NCI-H1436 (cell line): ENCODE measurements at places on chromosomes 1 and 21.

DNA sequence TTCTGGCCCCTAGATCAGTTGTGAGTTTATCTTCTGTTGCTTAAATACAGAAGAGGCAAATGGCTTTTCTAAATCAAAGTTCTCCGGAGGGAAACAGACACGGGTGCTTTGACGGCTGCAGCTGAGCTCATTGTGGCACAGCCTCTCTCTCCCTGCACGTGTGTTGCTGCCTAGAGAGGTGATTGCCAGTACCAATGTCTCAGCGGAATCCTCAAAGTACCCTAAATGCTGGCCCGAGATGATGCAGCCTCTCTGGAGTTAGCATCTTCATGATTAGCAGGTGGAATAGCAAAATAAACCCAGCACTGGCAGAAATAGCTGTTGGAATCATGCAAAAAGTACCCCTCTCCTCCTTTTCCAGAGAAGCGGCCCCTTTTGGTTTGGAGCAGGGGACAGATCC lies 192.2 kb downstream of the PRDM2 start:
- no peak for DNase-seq

GRCh38 chr1:208919371-208919770 lies 664.1 kb upstream of the CAMK1G start:
- DNase-seq, result no peak

DNA sequence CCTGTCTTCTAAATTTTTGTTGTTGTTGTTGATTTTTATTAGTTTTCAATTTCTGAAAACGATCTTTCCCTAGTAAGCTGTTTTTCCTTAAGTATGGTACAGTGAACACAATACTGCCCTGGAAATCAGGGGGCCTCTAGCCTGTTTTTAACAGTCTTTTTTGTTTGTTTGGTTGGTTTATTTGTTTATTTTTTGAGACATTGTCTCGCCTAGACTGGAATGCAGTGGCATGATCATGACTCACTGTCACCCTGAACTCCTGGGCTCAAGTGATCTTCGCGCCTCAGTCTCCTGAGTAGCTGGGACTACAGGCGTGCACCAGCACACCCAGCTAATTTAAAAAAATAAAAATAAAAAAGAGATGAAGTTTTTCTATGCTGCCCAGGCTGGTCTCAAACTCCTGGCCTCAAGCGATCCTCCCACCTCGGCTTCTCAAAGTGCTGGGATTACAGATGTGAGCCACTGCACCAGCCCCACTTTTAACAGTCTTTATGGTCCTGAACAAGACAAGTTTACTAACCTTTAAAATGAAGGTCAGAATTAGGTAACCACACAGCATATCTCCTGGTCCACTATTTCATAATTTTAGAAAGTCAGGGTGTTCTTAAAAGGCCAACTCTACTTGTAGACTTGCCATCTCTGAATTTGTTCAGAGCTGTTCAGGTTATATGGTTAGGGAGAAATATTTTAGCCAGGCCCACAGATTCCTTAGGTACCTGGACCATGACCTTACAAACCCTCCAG lies 35.4 kb downstream of the TBCE start:
- no peak for DNase-seq

DNA sequence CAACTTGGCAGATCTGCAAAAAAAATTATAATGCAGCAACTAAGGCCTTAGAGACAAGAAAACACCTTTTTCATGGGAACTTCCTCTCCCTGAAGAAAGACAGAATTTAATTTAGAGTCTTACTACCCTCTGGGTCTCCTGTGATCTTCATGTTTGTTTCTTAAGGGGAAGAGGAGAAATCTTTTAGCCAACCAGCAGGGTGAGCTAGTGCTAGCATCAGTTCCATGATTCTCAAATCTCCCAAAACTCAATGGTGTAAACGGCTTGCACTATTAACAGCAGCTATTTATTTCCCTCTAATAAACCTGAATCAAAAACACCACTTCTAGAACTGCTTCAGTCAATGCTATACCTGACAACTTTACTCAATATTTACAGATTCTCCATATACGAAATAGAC lies 3.8 kb downstream of the ZNF644 start:
- DNase-seq, result no peak

DNA sequence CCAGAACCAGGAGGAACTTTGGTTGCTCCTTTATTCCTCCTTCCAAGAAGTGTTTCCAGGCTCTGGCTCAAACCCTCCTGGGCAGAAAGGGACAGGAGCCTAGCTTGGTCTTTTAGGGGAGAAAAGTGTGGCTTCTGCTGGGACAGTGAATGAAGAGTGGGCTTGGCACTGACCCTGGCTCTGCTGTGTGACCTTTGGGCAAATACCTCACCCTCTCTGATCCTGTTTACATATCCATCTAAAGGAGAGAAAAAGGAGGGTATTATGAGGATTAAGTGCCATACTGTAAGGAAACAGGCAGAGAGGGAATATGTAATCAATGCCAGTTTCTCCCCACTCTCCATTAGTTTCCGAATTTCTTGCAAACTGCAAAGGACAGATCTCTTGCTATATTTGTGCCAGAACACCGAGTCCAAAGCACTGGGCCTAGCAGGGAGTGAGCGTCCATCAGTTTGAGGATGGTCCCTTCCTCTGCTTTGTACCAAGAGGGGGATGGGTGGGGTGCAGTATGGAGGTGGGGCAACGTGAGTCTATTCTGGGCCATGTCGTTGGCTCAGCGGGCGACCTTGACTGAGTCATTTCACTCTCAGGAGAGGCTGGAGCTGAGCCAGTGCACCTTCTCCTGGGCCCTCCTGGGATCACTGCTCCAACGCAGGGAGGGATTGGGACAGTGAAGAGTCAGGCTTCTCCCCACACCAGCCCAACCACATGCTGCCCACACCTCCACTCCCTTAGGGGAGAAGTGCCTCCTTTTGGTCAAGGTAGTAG lies 38.4 kb downstream of the IGSF21 start:
- DNase-seq, result no peak

DNA sequence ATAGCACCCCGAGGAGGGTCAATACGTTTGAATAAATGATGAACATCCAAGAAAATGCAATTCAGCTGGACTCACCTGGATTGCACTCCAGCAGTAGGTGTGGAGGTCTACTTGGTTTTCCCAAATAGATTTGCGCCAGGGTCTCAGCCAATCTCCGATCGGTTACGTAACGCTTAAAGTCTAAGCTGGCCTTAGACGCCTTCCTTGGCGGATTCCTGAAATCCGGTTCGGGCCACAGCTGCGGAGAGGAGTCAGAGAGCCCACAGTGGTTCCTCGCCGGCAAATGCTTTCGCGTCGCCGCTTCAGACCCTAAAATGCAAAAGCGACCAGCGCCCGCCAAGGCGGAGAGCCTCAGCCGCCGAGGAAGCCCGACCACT lies 322 bp downstream of the TFB2M start:
- DNase-seq, result no peak

GRCh38 chr1:57671750-57672149 lies 247.9 kb upstream of the DAB1 start:
- DNase-seq, result no peak

DNA sequence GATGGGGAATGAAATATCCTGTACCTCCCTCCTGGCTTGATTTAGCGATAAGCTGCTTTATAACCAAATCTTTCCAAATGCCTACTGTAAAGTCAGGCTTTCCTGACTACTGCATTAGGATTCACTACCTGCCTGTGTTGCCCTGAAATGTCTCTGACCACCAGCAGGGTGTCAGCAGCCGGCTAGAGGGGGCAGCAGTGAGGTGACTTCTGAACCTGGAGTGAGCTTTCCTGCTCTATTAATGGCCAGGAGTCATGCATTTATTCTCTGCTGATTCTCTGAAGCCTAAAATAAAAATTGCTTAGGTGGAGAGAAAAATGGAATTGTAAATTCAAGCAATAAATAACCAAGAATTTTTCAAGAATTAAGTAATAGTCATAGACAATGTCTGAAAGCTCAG lies 2.5 kb downstream of the BACE2 start:
- no peak for DNase-seq

GRCh38 chr1:164311377-164311776 lies 247.6 kb upstream of the PBX1 start:
- no peak for DNase-seq

GRCh38 chr21:29888437-29888836 lies 51.4 kb downstream of the GRIK1 start:
- no peak for DNase-seq

DNA sequence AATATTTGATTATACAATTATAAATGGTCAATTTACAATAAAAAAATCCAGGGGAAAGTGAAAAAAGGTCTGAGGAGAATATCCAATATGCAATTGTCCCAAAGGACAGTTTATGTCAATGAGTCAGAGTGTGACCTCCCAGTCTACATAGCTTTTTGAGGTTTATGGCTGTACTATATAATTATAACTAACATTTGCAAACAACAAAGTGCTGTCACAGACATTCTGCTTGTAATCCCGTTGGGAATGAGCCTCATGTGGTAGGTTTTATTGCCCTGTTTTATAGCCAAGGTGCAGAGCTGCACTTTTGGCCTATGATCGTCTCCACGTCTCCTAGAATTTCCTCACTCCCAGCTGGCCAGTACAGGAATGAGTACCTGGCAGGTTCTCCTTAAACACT lies 103.8 kb downstream of the ADSS2 start:
- DNase-seq, result peak; percentile 25

- peak; percentile 87 for DNase-seq
These were observed at the start of gene HIPK1 for GRCh38 chr1:113928941-113929749. TSS of gene HIPK1 (plus strand) at chr1:113929324.
